Activated CD4-positive, alpha-beta T cell treated with anti-CD3 and anti-CD28 coated beads for 24 hours (primary cell): ENCODE measurements at places on chromosomes 1 and 21.

- DNase-seq, result no peak
Measured at GRCh38 chr1:206012086-206012859, 9.1 kb upstream of the RAB7B start.

- no peak for DNase-seq
Measured at GRCh38 chr1:3456449-3456963, 2.0 kb downstream of the ARHGEF16 start.

GRCh38 chr1:170692866-170693575, 29.1 kb downstream of the PRRX1 start:
- no peak for DNase-seq

DNA sequence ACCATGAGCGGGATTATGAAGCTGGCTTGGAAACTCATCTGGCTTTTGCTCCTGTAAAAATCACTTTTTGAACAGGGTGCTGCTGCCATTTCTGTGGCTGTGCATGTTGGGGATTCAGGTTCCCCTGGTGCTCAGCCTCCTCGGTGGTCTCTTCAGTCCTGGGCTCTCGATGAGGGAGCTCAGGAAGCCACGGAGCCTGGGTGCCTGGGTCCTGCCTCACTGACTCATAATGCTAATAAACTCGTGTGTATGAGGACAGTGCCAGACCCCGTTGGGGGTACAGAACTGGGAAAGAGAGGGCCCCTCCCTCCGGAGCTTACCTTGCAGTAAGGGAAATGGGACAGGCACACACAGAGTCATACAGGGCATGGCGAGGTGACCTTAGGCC, 5.8 kb downstream of the COQ8A start:
- no peak for DNase-seq
